SIG-M5 (cell line): ENCODE measurements at places on chromosomes 7 and 10.

DNA sequence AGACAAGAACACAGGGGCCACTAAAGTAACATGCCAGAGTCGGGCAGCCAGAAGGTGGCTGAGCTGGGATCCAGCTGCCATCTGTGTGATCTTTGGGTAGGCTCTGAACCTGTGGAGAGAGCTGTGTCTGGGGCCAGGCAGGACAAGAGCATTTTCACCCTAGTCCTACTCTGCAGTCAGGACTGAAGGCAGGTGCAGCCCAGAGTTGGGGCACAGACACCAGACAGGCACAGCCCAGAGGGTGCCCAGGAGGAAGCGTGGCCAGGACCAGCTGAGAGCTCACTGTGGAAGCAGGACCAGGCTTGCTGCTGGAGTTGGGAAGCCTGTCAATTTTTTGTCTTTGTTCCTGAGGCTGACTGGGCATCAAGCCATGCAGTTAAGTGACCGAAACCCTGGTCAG is 113.6 kb downstream of the ADCY1 start:
- DNase-seq = no peak

- DNase-seq = no peak
Observed at GRCh38 chr7:40156988-40157387, 22.2 kb downstream of the SUGCT start.

- DNase-seq = no peak
Observed at GRCh38 chr7:47614450-47614849, 32.5 kb upstream of the TNS3 start.

DNA sequence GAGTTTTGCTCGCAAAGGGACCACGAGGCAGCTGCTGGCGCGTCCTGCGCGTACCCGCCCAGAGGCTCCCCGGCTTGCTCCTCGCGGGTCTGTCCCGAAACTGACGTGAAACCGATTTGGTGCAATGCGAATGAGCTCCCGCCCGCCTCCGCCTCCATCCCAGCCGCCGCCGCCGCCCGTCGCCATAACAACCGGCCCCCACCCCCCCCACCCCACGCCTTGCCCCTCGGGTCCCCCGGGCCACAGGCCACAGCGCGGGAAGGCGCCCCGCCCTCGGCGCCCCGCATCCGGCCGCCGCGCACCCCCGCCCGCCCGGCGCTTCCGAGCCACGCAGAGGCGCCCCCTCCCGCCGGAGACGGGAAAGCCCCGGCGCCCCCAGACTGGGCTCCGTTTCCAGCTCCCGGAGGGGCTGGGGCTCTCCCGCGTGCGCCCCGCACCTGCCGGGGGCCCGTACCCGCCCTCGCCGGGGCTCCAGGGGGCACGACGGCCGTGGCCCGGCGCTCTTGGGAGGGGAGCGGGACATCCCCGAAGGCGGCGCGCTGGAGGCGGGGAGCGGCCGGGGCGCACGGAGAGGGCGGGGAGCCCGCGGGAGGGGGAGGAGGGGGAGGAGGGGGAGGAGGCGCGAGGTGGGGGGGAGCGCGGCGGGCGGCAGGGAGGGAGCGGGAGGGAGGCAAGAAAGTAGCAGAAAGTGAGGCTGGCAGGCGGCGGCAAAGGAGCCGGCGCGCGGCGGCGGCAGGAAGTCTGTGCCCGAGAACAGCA is at the start of gene CAMK1D:
Gene CAMK1D, plus strand, starts transcription at position 678 of the 759 bp plus-strand sequence.
- DNase-seq = no peak

DNA sequence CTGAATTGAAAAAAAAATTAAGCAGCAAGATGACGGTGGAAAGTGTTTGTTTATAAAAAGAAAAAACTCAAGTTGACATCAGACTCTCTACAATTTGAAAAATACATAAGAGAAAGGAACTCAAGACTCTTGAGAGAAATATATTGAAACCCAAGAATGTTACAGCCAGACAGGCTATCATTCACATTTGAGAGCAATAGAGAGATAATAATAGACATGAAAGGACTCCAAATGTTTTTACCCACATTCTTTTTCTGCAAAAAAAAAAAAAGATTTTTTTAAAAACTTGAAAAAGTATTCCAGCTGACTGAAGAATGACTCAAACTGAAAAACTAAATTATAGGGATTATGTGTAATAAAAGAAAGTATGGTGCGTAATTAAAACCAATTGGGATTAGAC is 532.4 kb downstream of the INHBA start:
- no peak for DNase-seq

DNA sequence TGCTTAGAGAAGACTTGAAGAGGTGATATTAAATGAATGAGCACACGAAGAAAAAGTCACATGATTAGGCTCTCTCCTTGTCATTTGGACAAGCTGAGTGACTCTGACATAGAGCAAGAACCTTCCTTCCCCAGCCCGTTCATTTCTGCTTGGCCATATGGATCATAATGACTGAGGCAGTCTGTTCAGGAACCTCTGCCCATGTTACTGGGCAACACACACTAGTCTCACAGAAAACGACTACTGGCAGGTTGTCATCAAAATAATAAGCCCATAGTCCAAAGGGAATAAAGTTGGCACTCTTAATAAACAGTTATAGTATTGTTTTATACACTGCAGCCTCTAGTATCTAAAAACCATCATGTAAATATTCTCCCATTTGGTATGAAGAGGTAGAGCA is 635.0 kb downstream of the REEP3 start:
- DNase-seq = no peak

GRCh38 chr10:124543146-124543545 is 81.5 kb downstream of the LHPP start:
- no peak for DNase-seq

- no peak for DNase-seq
Observed at GRCh38 chr10:15200626-15201025, 32.1 kb upstream of the NMT2 start.

GRCh38 chr7:22127835-22128527 is 182.3 kb upstream of the CDCA7L start:
- DNase-seq = no peak

DNA sequence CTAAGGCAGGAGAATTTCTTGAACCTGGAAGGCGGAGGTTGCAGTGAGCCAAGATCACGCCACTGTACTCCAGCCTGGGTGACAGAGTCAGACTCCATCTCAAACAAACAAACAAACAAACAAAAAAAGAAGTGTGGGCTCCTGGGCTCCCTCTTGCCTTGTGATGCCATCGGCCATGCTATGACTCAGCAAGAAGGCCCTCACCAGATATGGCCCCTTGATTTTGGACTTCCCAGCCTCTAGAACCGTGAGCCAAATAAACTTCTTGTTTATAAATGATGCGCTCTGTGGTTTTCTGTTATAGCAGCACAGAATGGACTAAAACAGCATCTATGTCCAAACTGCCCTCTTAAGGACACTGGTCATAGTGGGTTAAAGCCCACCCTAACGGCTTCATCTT is 29.9 kb upstream of the RHEB start:
- no peak for DNase-seq

GRCh38 chr10:116538456-116538855 is 7.3 kb upstream of the PNLIP start:
- no peak for DNase-seq

DNA sequence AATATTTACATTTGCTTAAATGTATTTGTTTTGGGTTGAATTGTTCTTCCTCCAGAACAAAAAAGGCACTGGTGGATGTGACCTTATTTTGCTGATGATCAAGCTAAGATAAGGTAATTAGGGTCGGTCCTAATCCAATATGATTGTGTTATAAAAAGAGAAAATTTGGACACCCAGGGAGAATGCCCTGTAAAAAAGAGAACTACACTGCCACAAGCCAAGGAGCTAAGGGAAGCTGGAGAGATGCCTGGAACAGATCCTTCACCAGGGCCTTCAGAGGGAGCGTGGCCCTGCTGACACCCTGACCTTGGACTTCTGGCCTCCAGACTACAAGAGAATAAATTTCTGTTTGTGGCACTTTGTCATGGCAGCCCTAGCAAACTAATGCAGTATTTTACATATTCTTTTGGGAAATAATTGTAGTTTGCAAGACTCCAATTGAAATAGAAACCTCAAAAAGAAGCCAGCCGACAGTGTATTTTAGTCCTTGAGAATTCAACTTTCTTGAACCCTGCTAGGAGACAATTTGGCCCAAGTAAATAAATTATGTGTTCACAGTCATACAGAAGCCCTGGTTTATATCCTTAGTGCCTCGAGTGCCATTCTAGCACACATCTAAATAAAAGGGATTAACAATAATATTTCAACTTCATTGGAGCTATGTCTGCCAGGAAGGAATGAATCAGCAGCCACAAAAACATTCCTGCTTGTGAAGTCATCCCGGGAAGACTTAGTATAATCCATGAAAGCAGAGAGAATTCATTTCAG is 164.6 kb downstream of the PKD1L1 start:
- DNase-seq = no peak

DNA sequence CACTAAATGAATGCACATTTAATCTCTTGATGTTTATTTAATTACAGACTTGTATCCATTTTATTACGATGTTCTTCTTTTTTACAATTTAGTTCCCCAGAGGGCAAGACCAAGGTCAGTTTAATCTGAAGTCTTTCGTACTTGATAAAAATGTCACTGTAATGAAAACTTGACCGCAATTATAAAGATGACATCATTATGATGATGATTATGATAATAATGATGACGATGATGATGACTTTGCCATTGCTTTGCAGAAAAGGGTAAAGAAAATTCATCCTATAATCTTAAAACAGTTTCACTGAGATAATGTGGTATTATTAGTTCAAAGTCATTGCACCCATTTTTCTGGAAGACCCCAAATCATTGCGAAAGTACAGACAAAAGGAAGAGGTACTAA is 290.1 kb downstream of the NEBL start:
- DNase-seq = no peak

GRCh38 chr10:96374985-96375830 is 16.4 kb upstream of the OPALIN start:
- DNase-seq = no peak

DNA sequence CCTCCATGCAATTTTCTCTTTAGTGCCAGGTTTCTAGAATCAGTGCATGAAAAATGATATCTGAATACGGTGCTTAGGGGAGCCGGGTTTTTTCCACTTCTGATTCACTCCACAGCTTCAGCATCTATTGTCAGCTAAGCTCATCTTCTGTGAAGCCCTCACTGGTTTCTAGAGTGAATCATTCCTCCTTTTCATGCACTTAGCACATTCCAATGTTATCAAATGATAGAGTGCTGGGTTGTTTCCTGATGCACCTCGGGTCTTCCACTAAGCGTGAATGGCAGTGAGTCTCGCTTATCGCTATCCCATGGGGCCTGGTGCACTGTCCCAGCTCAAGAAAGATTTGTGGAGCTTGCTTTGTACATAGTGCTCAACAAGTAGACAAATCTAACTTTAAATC is 170.9 kb upstream of the RHEB start:
- DNase-seq = no peak

GRCh38 chr10:25573316-25573715 is 360.7 kb upstream of the MYO3A start:
- DNase-seq = no peak

DNA sequence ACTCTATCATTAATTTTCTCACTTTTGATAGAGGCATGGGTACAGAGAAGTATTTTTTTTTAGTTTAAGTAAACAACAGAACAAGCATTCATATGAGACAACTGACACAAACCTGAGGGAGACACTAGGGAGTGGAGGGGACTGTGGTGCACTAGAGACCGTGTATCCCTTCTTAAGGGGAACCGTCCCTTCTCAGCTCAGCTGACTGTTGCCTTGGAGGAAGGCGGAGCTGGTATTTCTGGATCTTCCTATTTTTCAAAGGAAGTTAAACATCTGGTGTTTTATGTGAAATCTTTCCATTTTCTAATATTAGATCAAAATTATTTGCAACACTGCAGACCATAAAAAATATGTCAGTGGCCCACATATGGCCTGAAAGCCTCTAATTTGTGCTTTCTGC is 113.6 kb upstream of the MACROH2A2 start:
- no peak for DNase-seq

DNA sequence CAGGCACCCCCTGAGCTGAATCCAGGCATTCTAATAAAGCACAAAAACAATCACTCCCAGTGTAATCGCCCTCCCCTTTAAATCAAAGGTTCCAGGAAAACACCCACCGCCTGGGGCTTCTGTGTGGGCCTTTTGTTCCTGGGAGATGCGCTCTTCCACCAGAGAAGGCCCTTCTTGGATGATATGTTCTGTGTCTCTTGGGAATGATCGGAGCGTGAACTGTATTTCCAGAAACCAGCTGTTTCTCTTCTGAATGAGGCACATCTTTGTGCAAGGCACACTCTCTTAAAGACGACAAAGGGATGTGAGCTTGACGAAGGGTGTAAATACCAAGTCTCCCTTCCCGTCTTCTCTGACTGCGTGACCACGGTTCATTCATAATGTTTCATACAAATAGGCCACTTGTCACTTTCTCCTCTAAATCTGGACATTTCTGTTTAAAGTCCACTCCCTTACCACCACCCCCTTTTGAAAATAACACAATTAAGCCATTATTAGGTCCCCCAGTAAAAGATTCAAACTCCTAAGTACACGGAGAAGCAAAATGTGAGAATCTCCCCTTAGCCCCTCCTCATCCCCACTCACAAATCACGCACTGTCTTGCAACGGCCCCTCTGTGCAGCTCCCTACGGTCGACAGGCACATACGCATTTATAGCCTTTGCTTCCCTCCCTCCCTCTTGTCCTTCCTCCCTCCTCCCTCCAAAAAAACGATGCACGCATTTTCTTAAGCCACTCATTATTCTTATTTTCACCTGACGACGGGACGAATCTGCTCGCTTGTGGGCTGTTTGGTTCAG is 45.6 kb upstream of the ENO4 start:
- no peak for DNase-seq

GRCh38 chr7:48154792-48155413 is 16.4 kb upstream of the ABCA13 start:
- DNase-seq = no peak

- DNase-seq = no peak
Observed at GRCh38 chr7:25392588-25393338, 164.5 kb upstream of the NPVF start.

- peak; percentile 43 for DNase-seq
Observed at GRCh38 chr10:95756041-95756761, at the start of gene ENTPD1. TSS of gene ENTPD1 (plus strand) at chr10:95756163. CDS start at chr10:95756240, 77 bp downstream.

DNA sequence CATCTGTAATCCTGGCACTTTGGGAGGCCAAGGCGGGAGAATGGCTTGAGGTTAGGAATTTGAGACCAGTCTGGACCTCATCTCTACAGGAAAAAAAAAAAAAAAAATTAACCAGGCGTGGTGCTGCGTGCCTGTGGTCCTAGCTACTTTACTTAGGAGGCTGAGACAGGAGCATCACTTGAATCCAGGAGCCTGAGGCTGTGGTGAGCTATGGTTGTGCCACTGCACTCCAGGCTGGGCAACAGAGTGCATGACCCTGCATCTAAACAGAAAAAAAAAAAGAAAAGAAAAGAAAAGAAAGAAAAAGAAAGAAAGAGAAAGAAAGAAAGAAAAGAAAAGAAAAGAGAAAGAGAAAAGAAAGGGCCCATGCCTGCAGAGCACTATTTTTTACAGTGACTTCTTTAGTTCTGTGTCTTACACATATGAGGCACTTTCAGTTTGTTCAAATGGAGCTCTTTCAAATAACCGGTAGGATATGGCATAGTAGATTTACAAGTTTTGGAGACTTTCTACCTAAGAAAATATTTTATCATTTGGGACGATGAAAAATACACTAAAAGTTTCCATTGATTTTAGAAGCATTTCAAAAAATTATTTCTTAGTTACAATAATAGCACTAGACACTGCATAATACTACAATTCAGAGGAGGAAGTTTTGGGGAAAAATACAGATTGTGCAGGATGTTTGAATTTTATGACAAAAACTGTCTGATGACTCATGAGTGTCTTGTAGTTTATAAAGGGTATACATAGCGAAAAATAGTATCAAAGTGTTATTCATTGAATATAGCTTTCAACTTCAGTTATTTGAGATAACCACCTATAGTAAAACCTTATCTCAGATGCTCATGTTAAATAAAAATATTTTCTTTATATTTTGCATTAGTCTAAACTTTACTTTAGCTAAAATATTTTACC is 75.9 kb downstream of the MDFIC start:
- DNase-seq = no peak
